ENCODE measurements at places on chromosomes 2 and 18.

DNA sequence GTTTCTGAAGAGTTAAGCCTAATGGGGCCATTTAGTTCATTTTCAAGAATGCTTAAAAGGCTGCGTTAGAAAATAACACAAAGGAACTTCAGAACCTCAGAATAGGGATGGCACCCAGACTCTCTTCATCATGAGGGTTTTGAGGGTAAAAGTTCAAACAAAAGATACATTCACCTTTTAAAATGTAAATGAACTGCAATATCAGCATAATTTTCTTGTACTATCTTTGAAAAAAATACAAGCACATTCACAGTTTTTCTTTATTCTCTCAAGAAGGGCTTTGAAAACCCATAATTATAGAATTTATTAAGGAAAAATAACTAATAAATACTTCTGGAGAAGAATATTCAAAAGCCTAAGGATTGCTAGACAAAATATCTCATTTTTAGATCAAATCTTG, 791.0 kb downstream of the DCC start:
- DNase-seq, result no peak

GRCh38 chr2:237348281-237348865, 65.6 kb downstream of the COL6A3 start:
- DNase-seq, result no peak

DNA sequence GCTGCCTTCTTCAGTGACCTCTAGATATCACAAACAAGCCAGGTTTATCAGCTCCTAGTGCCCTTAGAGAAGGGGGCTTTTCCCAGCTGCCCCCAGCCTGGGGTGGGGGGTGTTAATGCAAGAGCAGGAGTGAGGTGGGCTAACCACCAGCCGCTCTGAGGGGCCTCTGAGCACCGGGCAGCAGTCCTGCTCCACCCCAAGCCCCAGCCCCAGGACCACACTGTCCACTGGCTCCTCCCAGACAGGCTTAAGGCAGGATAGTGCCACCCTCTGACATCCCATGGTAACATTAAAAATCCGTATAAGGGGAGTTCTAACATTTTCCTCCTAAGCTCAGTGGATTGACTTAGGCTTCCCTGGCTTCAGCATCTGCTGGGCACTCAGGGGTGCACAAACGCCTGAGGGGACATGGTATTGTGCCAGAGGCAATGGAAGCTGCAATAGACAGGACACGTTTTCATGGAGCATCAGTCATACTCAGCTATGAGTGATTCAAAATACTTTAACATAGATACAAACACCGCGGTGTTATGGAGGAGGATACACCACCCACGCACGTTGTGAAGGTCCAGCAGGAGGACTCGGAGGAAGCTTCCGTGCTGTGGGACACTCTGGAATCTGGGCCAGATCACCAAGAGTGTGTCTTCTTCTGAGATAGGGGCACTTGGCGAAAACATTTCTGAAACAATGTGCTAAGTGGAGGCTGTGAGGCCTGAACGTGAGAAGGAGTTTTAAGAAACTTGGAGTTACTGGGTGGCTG, 112.7 kb upstream of the EPC2 start:
- no peak for DNase-seq

GRCh38 chr2:151933266-151933804, 105.1 kb upstream of the ARL5A start:
- no peak for DNase-seq

GRCh38 chr2:237614151-237614720, 13.2 kb upstream of the LRRFIP1 start:
- DNase-seq, result no peak

- DNase-seq, result peak; percentile 44
Observed at GRCh38 chr2:30366199-30366691, 80.8 kb upstream of the LCLAT1 start.

GRCh38 chr18:61731693-61732376, 161.0 kb downstream of the RNF152 start:
- DNase-seq, result no peak

GRCh38 chr2:168594778-168595177, 138.7 kb downstream of the CERS6 start:
- no peak for DNase-seq

DNA sequence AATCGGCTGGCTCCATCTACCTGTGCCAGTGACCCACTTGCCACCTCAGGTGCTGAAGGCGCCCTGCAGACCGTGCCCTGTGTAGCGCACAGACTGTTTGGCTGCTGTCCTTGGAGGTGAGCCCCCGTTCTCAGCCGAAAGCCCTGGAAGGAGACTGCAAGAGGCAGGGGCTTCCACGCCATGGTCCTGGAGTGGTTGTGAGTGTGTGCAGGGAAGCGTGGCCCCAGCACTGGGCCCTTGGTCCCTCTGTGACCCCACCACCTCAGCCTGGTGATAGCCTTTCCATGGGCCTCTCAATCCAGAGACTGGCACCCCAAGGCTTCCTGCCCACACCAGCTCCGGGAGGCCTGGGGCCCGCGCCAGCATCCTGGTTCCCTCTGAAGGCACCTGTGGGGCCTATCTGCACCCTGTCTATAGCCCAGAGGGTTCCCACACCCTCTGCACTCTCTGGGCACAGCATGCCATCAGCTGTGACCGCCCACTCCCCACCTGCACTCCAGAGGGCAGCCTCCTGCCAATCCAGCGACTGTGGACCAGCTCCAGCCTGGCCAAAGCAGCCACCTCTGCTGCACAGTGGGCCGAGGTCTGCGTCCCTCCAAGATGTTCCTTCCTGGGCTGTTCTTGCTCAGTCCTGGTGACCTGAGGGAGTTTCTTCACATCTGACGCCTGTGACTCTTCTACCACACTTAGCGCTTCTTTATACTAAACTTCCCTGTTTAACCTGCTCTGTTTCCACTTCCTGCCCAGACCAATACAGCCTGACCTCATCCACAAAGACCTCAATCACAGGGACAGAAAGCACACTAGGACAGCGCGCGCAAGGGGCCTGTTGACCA, 109.5 kb downstream of the EIPR1 start:
- DNase-seq, result no peak

DNA sequence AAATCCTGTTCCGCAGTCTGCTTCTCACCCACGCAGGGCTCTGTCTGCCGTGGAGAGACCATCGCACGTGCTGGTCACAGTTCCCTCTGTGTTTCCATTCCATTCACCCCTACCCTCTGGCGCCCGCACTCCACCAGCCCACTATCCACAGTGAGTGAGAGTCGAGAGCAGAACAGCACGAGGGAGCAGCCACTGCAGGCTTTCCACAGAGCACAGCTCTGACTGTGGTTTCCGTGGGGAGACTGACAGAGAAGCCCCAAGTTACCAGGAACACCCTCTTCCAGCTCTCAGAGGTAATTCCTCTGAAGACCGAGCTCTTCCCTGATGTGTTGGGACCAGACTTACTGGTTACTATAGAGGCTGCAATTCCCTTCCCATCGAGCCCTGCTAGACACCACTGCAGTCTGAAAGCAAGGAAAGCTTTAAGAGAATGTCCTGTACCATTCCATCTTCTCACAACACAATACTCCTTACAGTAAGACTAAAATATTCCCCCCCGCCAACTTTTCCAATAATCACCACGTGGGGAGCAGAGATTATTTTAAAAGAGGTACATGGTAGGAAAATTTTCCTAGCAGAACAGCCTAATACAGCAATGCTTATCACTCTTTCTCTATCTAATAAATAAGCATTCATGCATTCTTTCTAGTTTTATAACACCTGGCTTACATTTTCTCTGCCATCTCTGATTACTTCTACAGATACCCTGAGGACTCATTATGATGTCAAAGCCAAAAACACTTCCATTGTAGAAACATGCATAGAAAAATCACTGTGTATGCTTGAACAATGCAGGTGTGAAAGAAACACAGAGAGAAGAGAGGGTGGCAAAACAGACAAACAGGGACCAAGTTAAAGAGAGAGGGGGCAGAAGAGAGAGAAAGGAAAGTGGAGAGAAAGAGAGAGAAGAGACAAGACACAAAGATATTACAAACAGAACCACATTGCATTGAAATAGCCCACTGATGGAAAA, 4.7 kb downstream of the MYT1L start:
- no peak for DNase-seq

GRCh38 chr2:37851828-37852584, 73.1 kb upstream of the RMDN2 start:
- DNase-seq, result no peak

- DNase-seq, result no peak
Observed at GRCh38 chr2:118752762-118753429, 94.6 kb downstream of the EN1 start.

- no peak for DNase-seq
Observed at GRCh38 chr18:45627204-45627526, 11.9 kb downstream of the SLC14A2 start.

GRCh38 chr2:241499146-241499965, 9.0 kb downstream of the STK25 start:
- no peak for DNase-seq

GRCh38 chr2:195031411-195031810, 625.6 kb upstream of the SLC39A10 start:
- DNase-seq, result no peak

DNA sequence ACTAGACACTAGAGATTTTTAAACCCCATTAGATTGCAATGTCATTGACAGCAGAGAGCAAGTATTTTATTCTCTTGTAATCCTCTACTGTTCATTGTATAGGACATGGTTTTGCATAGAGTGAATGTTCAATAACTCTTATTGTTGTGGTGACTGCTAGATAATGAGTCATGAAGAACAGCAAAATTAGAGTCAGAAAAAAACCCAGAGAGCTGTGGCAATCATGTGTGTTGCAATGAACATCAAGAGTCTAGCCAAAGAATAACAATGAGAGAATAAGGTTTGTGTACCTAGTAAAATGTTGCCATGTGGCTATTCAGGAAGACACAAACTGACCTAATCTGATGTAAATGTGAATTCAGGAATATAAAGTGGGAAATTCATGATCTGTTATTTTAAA, 684.0 kb downstream of the DSC3 start:
- no peak for DNase-seq

- DNase-seq, result no peak
Observed at GRCh38 chr18:23266717-23267446, 131.6 kb downstream of the CABLES1 start.

DNA sequence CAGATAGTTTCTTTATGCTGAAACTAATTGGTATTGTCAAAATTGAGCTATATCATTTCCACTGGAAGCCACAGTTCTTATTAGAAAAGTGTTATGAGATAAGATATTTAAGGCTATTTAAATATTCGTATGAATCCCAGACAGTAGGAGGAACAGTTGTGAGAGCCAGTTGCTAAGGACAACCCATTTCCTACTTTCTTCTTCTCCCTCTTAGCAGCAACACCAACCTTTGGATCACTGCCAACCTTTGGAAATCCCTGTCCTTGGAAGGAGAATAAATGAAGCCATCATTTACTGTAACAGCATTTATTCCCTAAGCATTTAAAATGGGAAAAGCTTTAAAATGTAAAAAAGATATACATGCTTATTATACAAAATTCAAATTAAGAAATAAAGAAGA, 85.8 kb downstream of the PLCL1 start:
- no peak for DNase-seq

GRCh38 chr2:179805001-179805400, 56.4 kb downstream of the ZNF385B start:
- DNase-seq, result no peak

GRCh38 chr2:144358979-144359541, 160.9 kb downstream of the ZEB2 start:
- DNase-seq, result no peak

DNA sequence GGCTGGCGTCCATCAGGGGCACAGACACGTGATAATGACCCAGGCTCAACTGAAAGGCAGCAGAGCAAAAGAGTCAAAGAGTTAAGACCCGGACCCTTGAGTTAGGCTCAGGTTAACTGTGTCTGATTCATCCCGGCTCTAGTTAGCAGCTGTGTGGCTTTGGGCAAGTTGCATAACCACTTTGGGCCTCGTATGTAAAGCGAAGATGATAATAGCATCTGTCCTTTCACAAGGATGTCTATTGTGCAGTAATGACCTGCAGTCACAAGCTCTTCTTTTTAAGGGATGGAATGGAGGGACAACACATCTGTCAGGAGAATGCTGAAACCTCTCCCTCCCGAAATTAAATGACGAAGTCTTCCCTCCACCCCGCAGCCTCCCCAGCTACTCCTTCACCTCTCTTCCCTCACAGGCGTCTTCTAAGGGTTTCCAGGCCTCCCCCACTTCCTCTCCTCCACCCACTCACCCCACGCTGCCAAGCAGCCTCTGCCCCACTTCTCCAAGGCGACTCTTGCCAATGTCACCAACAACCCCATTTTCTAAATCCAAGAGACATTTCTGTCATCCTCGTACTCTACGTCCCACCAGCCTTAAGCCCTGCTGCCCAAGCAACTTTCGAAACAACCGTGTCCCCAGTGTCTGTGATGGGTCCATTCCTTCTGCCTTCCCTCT, 135.1 kb upstream of the ID2 start:
- peak; percentile 24 for DNase-seq

GRCh38 chr2:160044728-160045127, 17.7 kb downstream of the PLA2R1 start:
- DNase-seq, result no peak

- DNase-seq, result no peak
Observed at GRCh38 chr2:8133913-8134472, 547.9 kb upstream of the ID2 start.

GRCh38 chr2:144675731-144676130, 155.8 kb upstream of the ZEB2 start:
- no peak for DNase-seq

DNA sequence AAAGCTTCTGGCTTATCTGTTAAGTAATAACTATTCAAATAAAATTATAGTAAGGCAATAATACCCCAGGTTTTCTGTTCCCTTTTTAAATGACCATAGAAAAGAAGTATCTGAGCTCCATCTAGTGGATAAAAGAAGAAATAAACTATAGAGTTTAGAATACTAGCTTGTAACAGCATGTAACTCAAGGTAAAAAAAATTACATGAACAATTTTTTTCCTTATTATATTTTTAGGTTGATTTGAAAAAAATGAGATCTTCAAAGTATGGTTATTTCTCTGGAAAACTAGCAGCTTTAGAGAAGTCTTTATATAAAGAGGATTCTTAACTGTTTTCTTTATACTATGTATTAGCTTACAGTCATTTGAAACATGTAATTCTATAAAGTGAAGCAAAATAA, 58.1 kb downstream of the NCKAP1 start:
- no peak for DNase-seq

- DNase-seq, result no peak
Observed at GRCh38 chr2:120678251-120678650, 57.4 kb upstream of the GLI2 start.

DNA sequence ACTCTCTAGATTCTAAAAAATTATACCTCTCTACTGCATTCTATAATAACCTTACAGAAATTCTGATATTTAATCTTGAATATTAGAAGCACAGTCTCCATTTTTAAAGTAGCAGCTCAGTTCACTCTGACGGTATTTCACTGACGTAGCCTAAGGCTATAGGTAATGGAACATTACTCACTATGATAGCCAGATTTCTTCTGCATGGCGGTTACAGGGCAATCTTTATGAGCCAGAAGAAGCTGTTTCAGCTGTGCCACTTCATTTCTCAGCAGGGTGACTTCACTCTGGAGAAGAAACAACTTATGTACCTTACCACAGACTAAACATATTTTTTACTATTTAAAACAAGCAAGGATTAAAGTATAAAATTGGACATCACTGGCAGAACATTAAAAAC, 75.3 kb upstream of the CHN1 start:
- DNase-seq, result no peak

Measured in stimulated activated CD4-positive, alpha-beta T cell treated with anti-CD3 and anti-CD28 coated beads, Interleukin-2, amount 100 ng/mL, for 24 hours (primary cell).